ENCODE measurements at places on chromosomes 3 and 15.
A peak's percentile ranks its signal among the peaks of the same experiment; 100 is the strongest.

GRCh38 chr3:64163755-64164148, 61.5 kb downstream of the PRICKLE2 start:
- DNase-seq = no peak

GRCh38 chr3:146468671-146469149, 651 bp downstream of the PLSCR2 start:
- no peak for DNase-seq

DNA sequence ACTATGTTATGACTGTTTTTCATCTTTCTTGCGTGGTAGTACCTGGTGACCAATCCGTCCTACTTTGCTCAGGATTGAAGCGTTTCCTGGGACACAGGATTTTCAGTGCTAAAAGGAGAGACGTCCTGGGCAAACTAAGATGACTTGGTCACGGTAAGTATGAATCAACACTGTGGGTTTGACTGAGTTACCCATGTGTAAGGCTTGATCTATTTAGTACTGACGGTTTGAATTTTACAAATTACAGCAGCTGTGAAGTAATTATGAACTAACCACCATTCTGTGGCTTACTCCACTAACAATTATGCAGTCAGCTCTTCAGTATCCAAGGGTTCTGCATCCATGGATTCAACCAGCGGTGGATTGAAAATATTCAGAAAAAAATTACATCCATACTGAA, 172.9 kb upstream of the FEZF2 start:
- DNase-seq = no peak

DNA sequence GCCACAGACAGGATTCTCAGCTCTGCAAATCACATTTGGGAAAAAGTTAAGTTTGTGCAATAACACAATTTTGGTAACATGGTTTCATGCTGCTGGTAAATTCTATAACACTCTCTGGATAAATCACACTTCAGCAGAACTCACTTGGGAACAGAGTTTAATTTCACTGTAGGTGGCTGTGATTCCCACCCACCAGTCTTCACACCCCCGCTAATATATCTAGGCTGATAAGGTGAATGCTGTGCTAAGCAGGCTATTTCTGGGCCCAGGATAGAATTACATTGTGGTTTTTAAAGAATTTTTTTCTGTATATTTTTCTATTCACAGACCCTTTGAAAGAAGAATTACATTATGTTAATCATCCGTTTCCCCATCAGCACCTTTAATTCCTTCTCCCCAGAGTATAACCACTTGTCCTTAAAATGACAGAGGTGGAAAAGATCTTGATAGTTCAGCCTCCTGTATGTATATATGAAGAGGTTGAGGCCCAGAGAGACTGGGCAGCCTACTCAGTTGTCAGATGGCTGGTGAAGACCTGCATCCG, 22.9 kb downstream of the MAP2K1 start:
- DNase-seq = no peak

DNA sequence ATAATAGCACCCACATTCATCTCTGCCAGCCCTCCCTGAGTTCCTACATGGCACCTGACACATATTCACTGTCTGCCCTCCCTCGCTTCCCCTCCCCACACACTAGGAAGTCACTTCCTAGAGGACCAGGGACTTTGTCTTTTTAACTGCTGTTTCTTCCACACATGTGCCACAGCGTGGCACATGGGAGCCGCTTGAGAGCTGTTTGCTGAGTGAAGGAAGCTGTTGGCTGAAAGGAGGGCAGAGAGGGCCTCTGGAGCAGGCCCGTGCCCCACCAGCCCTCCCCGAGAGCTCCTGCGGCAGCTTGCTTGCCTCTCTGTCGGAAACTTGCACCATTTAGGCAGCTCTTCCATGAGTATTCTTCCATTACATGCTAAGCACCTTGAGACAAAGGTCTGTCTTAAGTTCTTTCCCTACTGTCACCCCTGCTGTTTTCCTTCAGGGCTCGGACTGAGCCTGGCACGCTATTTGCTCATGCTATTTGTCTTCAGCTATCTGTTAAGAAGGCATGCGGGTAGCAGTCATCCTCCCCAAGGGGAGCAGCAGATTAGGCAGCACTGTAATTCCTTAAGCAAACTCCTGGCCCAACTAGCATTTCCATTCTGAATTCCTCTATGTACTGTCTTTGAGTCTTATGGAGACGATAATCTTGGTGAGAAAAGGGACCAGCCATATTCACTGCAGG, 72.2 kb downstream of the CACNA1D start:
- DNase-seq = no peak

DNA sequence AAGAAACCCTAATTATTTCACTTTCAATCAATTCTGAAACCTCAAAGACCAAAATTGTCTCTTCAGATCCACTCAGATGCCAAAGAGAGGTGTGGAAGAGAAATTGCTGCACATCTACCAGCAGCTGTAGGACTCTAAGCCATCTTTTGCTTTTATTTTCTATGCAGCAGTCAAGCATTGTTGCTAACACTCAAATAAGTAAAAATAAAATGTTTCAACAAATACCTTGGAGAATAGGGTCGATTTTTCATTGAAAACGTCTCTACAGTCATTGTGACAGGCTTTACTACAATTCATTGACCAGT, 66.4 kb upstream of the CFAP20DC start:
- DNase-seq = no peak

- DNase-seq = no peak
These were observed 147.8 kb upstream of the KCNMB2 start for GRCh38 chr3:178388473-178388872.

- peak; percentile 30 for DNase-seq
These were observed 102.9 kb downstream of the FNDC3B start for GRCh38 chr3:172142051-172142863.
